ENCODE measurements at places on chromosomes 13 and 19. TPM values are rescaled to one million over a fixed set of nuclear protein-coding genes. Genes with fewer than 3 reads are reported as not detected.
A peak's percentile ranks its signal among the peaks of the same experiment; 100 is the strongest.

DNA sequence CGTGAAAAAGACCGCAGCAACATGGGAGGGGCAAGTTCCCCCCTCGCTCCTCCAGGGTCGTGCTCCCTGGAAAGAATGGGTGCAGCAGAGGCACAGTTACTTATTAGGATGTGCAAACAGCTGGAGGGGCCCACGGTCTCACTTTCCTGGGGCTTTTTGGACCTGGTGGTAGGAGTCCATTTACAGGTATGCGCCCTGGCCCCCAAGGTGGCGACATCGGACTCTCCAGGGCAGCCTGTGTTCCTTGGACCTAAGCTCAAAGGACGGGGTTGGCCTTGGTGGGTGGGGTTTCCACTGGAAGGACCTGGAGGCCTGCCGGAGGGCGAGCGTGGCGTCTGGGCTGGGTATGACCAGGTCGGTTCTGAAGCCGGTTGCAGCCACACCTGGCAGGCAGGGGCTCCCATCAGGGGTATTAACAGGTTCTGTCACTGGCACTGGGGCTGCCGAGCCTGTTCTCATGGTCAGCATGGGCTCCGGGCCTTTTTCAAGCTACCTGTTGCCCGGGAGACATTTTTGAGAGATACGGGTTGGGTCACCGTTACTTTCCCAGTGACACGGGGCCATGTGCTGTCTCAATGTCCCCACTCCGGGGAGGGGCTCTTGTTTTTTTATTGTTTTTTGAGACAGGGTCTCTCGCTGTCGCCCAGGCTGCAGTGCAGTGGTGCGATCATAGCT is 5.9 kb downstream of the ZFR2 start:
- no peak for DNase-seq

DNA sequence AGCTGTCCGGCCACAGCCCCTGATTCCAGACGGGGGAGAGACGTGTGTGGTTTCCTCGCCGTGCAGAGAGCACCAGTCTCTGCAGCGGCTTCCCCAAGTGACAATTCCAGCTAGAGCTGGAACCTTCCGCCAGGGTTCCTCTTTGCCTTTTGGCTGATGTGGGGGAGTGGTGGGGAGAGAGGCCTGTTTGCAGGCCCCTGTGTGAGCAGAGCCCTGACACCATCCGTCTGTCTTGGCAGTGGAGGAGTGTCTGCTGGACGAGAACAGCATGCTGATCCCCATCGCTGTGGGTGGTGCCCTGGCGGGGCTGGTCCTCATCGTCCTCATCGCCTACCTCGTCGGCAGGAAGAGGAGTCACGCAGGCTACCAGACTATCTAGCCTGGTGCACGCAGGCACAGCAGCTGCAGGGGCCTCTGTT is 25.0 kb downstream of the LAMP1 start:
- no peak for DNase-seq

Gene NR1H2
- 84.7 TPM for total RNA-seq

Gene ZNF552
- 9.8 TPM for total RNA-seq

DNA sequence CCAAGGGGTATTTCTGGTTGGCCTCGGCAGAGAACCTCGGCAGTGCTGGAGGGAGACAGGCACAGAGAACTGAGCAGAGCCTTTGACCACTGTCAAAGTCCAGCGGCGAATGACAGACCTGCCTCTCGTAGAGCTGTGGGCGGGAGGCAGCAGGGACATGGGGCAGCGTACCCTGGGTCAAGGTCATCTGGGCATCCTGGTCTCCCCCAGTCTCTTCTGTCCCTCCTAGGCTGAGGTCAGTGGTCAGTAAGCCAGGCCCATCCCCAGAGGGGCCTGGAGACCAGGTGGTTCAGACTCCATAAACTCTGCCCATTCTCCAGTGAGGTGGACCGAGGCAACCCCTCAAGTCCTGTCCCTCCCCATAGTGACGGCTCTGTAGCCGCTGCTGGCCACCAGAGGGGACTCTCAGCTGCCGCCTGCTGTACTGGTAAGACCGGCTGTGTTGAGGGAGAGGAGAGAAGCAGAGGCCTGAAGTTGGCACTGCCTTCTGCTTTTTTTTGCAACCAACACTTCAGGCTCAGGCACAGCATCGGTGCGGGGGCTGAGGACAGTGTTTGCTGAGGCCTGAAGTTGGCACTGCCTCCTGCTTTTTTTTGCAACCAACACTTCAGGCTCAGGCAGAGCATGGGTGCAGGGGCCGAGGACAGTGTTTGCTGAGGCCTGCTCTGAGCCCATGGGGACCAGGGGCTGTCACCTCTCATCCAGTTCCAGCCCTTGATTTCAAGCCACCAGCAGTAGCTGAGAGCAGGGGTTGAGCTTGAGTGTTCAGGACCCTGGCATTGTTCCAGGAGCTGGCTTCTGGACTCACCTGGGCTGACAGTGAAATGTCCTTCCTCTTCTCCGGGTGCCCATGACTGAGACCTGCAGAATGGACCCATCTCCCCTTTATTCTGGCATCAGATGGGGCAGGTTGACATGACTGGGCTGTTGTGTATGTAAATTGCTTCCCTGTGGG is at the start of gene PGLYRP2:
Gene PGLYRP2 (minus strand): TSS at position 111 of the 955 bp plus-strand sequence. CDS start 130 bp downstream, outside the sequence.
- DNase-seq, result no peak

GRCh38 chr19:1520203-1520780 is 3.6 kb upstream of the PLK5 start:
- DNase-seq, result no peak

DNA sequence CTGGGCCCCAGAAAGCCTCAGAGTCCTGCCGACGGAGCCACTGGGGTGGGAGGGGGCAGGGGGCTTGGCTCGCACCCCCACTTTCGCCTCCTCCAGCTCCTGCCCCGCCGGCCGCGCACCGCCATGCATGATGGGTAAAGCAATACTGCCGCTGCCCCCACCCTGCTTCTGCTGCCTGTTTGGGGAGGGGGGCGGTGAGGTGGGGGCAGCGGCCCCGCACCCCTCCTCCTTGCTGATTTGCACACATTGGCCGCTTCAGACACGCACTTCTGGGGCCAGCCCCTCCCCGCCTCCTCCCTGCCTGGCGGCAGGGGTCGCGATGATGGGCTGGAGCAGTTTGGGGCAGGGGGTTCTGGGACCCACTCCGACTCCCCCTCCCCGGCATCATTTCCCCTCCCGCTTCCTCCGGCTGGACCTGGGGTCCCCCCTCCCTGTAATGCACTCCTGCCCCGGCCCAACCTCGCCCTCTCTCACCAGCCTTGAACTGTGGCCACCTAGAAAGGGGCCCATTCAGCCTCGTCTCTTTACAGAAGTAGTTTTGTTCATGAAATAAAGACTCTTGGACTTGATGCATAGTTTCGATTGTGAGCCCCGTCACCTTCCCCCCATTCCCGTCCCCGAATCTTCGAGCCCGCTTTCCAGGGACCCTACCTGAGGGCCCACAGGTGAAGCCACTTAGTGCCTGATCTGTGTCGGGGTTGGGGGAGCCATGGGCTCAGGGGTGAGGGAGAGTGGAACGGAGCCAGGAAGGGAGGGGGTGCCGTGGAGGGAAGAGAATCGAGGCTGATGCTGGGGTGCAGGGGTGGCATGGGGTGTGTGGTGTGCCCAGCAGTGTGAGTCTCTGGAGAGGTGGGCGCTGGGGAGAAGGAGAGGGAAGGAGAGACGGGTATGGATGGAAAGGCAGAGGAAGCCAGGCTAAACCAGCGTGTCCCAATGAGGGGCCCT is 1.4 kb upstream of the HPN start:
- no peak for DNase-seq

- DNase-seq, result peak; percentile 58
Observed at GRCh38 chr13:111460548-111461444, 140.4 kb downstream of the TEX29 start.

GRCh38 chr13:27551562-27551961 is 68.8 kb downstream of the LNX2 start:
- DNase-seq, result no peak

Gene C1QTNF9
- total RNA-seq, result not detected

Gene NLRP4
- total RNA-seq, result not detected

- no peak for DNase-seq
Observed at GRCh38 chr13:53112522-53112921, 83.9 kb downstream of the OLFM4 start.

DNA sequence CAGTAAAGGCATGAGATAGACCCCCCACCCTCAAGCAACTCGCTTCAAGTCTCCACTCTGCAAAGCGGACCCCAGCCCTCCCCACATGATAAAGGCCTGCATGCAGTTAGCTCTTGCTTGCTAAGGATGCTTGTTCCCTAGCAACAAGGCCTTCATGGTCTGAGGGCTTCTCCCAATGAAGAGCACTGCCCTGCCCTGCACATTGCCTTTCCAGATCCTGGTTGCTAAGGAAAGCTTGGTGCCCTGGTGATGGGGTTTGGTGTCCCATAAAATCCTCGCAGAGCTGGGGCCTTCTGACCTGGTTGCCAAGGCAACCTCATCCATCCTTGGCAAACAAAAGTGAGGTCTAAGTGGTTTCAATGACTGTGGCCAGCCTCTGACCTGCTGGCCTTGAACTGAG is 6.0 kb downstream of the DBP start:
- DNase-seq, result no peak

- no peak for DNase-seq
Observed at GRCh38 chr19:7928334-7928706, 2.4 kb upstream of the CTXN1 start.

GRCh38 chr13:98542568-98543377 is 34.1 kb downstream of the STK24 start:
- DNase-seq, result peak; percentile 74

GRCh38 chr13:93788456-93788855 is 561.8 kb downstream of the GPC6 start:
- DNase-seq, result no peak

Gene SPACA6
- 7.0 TPM for total RNA-seq

DNA sequence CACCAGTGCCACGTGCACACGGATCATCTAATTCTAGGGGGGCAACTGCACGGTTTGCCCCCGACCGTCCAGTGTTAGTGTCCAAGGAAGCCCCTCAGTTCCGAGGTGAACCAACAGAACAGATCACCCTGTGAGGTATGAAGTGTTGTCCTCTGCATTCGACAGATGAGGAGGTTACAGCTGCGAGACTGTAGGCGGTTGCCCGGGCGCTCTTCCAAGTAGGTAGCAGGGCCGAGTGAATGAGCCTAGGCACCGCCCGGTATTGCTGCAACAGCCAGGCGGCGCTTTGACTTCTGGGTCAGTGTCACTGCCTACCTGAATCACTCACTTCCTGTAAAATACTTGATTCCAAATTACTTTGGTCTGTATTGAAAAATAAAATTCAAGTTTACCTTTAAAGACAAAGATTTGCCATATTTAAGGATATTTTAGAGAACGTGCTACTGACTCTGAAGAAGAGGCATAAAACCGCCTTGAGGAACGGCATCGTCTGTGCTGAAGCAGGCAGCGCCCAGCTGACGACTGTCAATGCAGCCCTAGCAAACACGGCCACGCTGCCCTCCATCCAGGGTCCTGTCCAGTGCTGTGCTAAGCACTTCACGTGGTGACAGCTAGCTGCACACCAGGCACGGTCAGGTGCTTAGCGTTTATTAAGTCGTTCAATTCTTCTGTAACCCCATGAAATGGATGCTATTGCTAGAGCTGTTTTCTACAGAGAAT is 19.3 kb upstream of the RASA3 start:
- DNase-seq, result peak; percentile 74

Gene EFNA2
- not detected for total RNA-seq

Gene FUT3
- not detected for total RNA-seq

DNA sequence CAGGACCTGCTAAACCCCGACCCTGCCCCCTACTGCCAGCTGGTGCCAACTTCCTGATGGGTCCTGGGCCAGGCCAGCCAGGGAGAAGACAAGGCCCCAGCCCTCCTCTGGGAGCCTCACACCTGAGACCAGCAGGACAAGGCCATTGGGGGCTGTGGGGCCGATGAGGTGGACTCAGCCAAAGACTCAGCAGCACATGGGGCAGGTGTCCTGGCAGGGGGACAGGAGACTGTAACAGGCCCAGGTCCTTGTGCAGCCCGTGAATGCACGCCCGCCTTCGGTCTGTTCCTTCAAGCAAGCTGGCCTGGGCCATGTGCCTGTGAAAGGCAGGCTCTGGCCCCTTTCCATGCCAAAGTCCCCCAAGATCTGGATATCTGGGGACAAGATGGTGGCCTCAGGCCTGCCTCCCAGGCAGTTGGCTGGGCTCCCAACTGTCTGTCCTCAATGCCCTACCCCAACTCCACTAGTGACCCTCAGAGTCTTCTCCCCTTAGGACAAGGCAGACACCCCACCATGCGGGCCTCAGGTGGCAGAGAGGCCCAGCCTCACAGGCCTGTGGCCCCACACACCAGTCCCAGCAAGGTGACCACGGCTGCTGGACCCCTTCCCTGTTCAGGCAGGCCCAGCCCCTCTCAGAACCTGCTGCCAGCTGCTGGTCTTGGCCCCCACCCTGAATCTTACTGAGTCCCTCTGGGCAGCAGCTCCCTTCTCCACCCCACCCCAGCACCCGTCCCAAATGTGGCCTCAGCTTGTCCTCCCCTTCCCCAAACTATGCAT is 12.3 kb downstream of the CEACAM19 start:
- DNase-seq, result no peak

Gene CTXN1
- total RNA-seq, result 2.0 TPM

- DNase-seq, result no peak
Observed at GRCh38 chr13:54633456-54633855, 1604.8 kb downstream of the OLFM4 start.

GRCh38 chr13:41952749-41953148 is 8.2 kb downstream of the VWA8 start:
- peak; percentile 43 for DNase-seq

DNA sequence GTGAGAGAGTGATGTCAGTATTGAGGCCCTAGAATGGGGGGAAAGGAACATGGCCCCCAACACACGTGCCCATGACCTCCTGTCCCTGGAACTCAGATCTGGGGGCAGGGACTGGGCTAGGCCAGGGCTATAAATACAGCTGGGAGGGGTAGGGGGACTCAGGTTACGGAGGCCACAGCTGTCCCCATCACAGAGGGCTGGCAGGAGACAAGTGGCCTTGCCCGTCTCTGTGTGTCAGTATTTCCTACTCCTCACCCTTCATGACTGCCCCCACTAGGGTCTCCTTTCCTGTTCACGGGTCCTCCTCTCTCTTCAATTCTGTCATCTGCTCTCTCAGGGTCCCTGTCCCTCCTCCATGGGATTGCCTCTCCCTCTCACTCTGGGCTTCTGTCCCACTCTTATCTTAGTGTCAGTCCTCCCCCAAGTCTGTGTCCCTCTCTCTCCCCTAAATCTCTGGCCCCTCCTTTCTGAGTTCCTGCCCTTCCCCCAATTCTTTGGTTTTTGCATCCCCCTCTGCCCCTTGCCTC is 687 bp upstream of the HRC start:
- no peak for DNase-seq

Gene KRTDAP
- not detected for total RNA-seq

Gene DHDH
- total RNA-seq, result not detected

GRCh38 chr13:79442221-79442620 is 36.2 kb upstream of the RBM26 start:
- no peak for DNase-seq

Gene GPC5
- 0.07 TPM for total RNA-seq

Gene GFY
- not detected for total RNA-seq

- peak; percentile 81 for DNase-seq
Observed at GRCh38 chr19:48962029-48962848, 2.9 kb upstream of the FTL start.

All from activated CD4-positive, alpha-beta T cell treated with anti-CD3 and anti-CD28 coated beads, Interleukin-2, amount 10 ng/mL, durations not matched to agents 24 days and 14 days (primary cell).